ENCODE measurements at places on chromosomes 3 and 15.

DNA sequence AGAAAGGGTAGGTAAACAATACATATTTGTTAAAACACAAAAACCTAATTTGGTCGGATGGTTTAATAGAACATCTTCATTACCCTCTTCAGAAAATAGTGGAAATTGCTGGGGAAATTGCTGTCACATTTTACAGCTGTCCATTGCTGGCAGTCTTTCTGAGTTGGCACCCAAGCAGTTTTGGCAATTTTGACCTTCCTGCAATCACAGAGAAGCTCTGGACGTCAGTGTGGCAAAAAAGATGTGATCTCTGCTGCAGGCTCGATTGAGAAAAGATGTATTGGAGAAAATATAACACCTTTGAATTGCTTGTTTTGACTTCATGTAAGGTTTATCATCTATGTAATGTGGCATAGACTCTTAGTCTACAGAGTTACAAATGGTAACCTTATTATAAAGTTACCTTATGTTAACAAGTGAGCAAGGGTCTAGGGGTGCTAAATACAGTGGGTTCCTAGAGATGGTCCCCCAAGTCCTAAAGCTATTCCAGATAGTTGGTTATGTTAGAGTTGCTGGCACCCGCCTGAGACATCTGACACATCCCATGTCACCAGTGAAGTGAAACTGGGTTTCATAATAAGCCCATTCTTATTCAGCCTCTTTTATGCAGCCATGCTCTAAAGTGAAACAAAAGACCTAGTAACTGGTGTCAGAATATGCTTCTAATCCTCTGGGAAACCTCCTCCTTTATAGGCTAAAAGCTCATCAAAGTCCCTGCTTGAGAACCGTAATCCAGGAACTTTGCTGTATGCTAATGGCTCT lies 14.0 kb downstream of the UBE2E1 start:
- DNase-seq: no peak

GRCh38 chr3:42300013-42300412 lies 34.0 kb upstream of the CCK start:
- peak; percentile 51 for DNase-seq

DNA sequence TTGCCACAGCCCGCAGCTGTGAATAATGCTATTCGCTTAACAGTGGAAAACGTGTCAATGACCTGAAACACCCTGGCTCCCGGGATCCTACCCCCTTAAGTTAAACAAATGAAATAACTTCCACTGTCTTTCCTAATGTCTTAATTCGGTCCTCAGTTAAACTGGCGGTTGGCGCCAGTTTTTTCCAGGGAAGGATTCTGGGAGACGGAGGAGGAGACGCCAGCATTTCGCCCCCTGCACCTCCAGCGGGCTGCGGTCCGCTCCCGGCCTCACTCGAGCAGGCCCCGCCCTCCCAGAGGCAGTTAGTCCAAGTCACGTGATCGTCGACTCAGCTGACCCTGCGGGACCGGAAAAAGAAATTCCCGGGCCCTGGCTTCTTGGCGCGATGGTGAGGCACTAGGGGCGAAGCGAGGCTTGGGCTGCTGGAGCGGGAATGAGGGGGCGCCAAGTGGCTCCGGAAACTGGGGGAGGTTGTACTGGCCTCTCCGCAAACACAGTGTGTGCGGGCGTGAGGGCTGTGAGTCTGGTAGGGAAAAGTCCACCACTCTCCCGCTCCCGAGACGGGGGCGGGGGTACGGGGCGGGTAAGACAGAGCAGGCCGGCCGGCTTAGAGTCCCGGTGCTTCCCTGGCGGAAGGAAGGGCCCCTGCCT lies at the start of gene COMMD4:
Gene COMMD4, plus strand, starts transcription at position 359 of the 651 bp plus-strand sequence. Its CDS starts 27 bp downstream, at position 386.
- DNase-seq: peak; percentile 95

DNA sequence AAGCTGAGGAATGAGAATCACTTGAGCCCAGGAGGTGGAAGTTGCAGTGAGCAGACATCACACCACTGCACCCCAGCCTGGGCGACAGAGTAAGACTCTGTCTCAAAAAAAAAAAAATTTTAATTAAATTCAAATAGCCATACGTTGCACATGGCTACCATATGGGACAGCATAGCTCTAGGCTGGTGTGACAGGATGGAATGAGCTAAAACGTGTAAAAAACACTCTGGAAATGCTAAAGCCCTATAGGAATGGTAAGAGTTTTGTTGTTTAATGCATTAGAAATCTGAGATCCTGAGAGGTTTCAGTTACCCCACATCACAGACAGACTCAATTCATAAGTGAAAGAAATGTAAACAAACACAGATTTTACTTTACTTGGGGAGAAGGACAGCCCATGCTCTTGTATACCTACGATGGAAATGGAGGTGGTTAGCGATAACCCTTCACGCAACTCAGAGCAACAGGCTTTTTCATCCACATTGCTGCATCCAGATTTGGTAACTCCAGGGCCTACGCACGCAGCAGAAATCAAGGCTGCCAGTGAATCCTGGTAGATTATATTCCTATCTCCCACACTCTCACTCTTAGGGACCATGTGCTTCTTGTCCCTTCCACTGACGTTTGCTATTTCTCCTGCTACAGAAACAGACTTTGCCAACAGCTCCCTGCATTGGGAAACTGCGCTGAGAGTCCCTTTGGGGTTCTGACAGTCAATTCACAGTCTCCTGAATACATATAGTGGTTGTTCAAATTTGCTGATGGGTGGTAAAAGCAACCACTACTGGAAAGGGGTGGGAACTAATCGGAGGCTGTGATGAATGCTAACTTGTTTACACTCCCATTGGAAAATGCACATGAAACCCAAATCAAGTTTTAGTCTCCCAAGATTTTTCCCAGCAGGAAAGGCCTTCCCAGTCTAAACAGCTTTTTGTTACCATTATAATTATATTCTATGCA lies 3.1 kb downstream of the SH3BP5 start:
- DNase-seq: peak; percentile 39

DNA sequence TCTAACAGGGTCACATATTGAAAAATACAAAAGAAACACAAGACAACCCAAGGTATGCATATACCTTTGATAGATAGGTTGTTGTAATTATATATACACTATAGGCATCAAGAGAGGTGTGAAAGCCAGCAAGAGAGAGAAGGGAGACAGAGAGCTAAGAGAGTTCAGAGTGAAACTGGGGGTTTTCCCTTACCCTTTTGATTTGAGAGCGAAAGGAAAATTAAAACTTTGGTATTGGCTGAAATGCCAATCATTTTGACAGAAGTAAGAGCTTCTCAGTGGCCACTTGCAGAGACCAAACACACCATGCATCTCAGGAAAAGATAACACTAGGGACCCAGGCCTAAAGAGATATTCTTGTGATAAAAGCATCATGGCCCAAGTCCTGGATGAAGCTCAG lies 183.6 kb downstream of the SHOX2 start:
- DNase-seq: no peak

- DNase-seq: no peak
Observed at GRCh38 chr3:97990624-97991292, 18.5 kb upstream of the RIOX2 start.

Data from fibroblast of mammary gland (primary cell).